ENCODE measurements at places on chromosomes 4 and X.
A peak's percentile ranks its signal among the peaks of the same experiment; 100 is the strongest.

- DNase-seq: no peak
These were observed 445.7 kb downstream of the GASK1B start for GRCh38 chr4:157727163-157727562.

- DNase-seq: no peak
These were observed 374.4 kb upstream of the NWD2 start for GRCh38 chr4:36870121-36870520.

DNA sequence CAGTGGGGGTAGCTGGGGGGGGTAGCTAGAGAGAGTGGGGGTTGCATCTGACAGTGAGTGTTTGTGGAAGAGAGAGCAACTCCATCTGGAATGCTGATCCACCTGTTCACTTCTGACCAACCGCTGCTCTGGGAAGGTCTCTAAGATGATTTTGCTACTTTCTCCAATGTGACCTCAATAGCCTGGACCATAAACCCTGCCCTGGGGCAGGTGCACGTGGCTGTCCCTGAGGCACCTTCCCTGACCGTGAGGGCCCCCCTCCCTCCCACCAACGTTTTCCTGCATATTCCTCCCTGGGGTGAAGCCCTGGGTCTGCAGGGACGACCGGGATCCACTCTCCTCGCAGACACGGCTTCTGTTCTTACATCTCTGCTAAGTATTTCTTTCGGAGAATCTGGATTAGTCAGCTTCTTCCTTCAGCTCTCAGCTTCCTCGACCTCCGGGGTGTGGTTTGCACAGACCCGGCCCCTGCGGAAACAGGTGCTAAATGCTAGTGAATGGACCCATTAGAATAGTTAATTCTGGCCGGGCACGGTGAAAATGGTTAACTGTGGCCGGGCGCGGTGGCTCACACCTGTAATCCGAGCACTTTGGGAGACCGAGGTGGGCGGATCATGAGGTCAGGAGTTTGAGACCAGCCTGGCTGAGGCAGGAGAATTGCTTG, 21.4 kb upstream of the PLCXD1 start:
- DNase-seq: no peak

- DNase-seq: no peak
These were observed 24.5 kb upstream of the TSR2 start for GRCh38 chrX:54415534-54416350.

GRCh38 chrX:68699960-68700746, 52.7 kb downstream of the STARD8 start:
- DNase-seq: no peak

DNA sequence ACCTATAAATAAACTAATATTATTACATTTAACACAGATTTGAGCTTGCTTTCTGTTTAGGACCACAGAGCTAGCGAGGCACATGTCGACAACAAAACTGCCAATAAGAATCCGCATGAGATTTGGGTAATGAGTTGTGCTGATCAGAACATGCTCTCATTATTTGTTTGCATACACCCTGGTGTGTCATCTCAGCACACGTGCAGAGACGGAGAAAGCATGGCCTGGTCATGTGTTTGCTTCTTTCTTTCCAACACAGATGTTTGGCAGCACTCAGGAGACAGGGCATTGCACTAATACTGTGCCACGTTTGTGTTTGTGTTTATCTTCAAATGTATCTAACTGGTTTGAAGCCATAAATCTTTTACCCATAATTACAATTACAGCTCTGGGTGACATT, 364.8 kb downstream of the ARAP2 start:
- DNase-seq: no peak

DNA sequence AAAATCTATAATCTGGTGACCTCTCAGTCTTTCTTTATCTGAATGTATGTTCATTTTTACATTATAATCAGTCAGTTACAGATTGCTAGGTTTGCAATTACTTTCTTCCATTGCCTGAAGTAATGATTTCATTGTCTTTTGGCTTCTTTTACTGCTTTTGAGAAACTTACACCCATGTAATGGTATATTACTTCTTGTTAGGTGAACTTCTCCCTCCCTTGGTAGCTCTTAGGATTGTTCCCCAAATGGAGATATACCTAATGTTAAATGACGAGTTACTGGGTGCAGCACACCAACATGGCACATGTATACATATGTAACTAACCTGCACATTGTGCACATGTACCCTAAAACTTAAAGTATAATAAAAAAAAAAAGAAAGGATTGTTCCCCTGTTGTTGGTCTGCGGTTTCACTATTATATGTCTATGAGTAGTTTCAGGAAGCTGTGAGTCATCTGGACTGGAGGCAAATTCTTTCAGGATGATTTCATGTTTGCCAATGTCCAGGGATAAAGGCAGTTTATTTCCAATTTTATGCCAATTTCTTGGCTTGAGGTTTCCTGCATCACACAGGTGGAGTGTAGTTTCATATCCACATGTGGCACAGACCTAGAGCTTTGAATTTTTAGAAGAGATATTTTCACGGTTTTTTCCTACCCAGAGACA, 21.8 kb downstream of the SPANXC start:
- DNase-seq: no peak

- DNase-seq: no peak
These were observed 420 bp downstream of the CC2D2A start for GRCh38 chr4:15470128-15470475.

DNA sequence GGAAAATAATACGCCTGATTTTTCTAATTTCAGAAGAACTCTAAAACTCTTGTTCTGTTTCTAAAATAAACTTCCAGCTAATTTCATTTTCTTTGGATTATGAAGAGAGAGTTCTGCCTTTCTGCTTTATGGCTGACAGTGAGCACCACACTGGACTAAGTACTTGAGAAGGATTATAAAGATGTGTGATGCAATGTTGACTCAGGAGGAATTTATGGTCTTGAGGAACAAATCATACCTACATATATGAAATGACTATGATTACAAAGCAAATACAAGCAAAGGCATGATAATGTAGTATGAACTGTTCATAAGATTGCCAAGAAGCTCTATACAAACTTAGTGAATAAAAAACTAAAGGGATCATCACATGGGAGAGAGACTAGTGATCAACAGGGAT, 13.0 kb upstream of the SLC25A5 start:
- DNase-seq: no peak

GRCh38 chr4:150828159-150828558, 186.9 kb downstream of the LRBA start:
- DNase-seq: no peak

GRCh38 chrX:115894087-115894486, 276.5 kb upstream of the AGTR2 start:
- no peak for DNase-seq

- DNase-seq: no peak
These were observed 45.3 kb downstream of the TBCK start for GRCh38 chr4:106270736-106271135.

DNA sequence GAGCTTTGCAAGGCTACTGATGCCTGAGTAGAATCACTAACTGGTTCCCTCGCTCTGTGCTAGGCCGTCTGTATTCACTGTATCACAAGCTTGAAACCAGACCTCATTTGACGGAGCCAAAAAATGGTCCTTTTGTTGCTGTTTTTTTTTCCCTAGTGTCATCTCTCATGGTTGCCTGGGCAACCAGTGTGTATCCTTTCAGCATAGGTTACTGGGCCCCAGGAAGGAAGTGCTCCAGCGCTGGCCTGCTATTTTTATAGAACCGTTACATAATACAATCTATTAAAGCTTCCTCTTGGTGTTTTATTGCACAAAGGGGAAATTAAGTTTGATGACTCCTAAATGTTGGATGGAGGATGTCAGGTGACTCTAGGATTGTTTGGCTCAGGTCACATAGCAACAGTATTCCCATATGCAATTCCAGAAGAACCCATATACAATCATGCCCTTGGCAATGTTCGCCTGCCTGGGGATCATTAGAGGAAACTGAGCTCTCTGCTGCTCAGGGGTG, 220.4 kb downstream of the SPRY1 start:
- peak; percentile 5 for DNase-seq

- DNase-seq: no peak
These were observed 39.4 kb downstream of the ERVMER34-1 start for GRCh38 chr4:52711834-52712250.

- DNase-seq: no peak
These were observed 125.4 kb upstream of the CHRDL1 start for GRCh38 chrX:110920991-110921390.
